ENCODE measurements at places on chromosomes 6 and 20.

- DNase-seq, result no peak
Measured at GRCh38 chr6:2979819-2980464, 8.6 kb upstream of the SERPINB6 start.

- no peak for DNase-seq
Measured at GRCh38 chr6:169972101-169972651, 220.8 kb downstream of the ERMARD start.

DNA sequence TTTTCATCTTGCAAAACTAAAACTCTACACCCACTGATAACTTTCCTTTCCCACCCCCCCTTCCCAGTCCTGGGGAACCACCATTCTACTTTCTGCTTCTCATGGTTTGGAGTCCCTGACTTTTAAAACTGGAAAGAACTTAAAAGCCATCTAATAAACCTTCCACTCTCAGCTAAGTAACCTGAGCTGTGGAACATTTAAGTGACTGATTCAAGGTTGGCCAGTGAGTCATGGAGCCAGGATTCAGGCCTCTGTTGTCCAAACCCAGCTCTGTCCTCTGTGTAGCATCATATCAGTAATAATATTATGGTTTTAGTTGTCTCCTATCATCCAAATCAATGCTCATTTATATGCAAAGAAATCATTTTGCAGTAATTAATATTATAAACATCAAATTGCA, 176.0 kb upstream of the NT5E start:
- no peak for DNase-seq

DNA sequence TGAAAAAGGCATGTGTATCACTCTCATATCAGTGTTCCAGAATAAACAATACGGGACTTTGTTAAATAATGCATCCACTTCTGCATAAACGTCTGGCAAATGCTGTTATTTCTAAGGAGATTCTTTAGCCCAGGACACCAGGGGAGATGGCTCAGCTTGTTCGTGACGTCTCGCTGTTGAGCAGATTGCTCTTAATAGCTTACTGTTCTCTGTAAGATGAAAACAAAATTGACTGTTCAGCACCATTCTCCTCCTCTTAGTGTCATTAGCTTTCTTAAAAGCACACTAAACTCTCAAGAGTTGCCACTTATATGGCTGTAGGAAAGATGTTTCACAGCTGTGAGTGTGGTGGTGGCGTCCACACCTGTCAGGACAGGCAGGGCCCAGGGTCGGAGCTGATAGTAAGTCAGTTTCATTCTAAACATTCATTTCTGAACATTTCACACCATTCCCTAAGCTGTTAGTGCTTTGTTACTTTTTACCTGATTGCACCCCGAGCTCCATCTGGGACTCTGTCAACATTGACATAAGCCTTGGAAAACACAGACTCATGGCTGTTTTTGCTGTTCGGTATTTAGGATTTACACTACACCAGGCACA, 132.1 kb downstream of the ZDHHC14 start:
- DNase-seq, result no peak

DNA sequence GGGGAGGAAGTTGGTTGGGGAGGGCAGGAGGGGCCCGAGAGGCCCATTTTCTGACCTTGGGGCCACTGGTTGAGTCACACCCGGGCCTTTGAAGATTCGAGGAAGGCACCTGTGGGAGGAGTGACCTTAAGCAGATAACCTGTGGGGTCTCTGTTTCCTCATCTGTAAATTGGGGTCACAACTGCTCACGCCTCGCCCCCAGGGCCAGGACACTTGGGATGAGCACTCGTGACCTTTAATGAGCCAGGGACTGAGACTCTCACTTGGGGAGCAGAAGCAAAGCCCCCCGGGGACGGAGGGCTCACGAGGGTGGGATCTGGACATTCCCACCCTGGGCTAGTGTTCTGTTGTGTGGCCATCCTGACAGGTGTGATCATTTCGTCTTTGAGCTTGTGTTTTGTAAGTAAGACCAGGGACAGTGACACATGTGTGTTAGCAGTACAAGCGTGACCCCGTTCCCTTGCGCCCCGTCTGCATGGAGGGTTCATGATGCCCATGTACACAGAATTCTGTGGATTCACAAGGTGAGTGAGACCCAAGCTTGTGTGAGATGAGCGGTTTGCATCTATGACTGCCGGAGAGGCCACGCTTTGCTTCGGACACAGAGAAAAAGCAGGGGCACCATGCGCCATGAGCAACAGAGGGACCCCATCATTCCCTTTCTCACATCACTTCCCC, 79.3 kb upstream of the PMEPA1 start:
- DNase-seq, result no peak

- DNase-seq, result no peak
Measured at GRCh38 chr6:747921-748320, 55.0 kb upstream of the EXOC2 start.

GRCh38 chr6:54897462-54898189, 51.1 kb downstream of the FAM83B start:
- no peak for DNase-seq

DNA sequence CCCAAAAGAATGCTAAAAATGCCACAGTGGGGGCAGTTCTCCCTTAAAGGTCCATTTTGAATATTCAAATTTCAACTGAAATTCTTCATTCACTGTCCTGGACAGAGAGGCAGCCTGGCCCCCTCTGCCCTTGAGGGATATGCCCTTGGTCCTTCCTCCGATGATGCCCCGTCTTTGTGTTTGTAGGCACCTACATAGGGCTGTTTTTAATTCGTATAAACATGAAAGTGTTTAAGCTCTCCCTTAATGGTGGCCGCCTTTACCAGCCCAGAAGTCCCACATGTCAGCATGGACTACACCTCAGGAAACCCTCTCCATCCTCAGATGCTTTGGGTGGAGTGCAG, 70.2 kb downstream of the SSR1 start:
- DNase-seq, result no peak
